ENCODE measurements at places on chromosomes 3 and 15.

DNA sequence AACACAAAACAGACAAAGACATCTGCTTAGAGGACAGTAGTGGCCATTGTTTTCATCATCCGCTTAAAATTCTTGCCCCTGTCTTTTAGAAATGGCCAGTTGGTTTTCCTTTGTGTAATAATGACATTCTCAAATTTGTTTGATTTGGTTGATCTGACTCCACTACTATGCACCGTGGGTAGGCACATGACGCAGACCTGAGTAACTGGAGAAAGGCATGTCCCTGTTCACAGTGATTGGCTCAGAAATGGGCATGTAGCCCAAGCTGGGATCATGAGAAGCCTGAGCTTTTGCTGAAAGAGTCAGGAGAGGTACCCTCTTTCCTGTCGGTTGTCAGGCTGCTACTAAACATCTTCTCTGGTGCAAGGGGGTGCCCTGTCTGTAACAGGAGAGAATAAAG, 36.6 kb upstream of the MAGI1 start:
- DNase-seq = no peak

GRCh38 chr3:6097556-6097955, 763.4 kb upstream of the GRM7 start:
- DNase-seq = no peak

DNA sequence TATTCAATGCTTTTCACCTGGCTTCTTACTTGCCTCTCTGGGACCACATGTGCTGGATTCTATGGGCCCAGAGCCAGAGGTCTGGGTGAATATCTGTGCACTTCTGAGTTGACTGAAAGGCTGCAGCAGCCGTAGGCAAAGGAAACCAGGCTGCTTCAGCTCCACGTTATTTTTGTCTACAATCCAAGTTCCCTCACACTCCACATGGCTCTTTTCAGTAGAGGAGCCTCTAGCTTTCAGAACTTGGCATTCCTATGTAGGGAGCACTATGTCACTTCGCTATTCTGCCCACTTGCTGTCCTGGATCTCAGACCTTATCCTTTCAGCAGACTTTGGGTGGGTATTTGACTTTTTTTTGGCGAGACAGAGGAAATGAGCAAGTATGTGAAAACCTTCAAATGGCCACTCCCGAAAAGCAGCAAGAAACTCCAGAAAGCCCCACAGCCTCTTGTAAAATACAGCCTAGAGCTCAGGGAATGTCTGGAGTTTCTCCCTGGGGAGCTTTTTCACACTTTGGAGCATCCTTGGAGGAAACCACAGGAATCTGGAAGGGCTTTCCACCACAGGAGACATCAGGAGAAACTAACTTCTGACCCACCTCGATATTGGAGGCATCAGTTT, 80.9 kb downstream of the DUT start:
- no peak for DNase-seq

DNA sequence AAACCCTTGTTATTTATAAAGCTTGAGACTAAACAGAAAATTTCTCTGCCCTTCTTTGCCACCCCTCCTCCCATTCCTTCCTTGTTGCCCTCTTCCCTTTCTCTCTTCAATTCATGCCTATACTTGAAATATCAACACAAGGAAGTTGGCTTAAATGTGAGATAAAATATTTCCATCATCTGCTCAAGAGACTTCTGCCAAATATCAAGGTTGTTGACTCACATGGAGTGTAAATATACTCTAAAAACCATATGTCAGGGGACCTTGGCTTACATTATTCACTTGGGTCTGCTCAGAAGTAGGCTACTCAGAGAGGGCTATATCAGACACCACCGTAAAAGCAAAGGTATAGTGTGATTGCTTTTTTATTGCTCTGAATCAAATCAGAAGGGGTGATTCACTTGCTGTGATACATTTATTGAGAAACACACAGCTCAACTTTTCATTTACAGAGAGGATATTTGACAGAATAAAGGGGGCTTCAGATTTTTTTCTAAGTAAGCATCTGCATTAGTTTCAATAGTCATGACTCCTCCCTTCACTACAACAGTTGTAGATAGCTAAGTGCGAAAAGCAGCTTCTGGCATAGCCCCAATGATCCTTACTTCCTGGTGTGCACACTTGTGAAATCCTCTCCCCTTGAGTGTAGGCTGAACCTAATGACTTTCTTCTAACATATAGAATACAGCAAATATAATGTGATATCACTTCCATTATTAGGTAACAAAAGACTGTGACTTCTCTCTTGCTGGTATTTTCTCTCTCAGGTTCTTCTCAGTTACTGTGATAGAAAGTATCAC, 386.2 kb downstream of the EFHB start:
- no peak for DNase-seq

DNA sequence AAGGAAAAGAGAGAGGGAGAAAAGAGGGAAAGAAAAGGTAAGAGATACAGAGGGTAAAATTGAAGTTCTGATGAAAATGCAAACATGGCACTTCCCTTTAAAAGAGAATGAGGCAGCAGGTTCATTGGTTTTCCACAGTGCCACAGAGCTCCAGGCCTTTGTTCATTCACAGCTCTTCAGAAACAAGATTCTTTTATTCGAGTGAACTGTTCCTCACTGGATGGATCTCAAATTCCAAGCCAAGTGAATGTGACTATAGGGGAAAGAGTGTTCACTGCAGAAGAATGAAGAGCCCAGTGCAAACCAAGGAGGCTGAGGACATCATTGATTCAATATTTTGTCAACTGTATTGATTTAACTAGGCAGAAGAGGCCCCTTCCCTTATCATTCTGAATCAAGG, 280.3 kb upstream of the PROK2 start:
- no peak for DNase-seq

DNA sequence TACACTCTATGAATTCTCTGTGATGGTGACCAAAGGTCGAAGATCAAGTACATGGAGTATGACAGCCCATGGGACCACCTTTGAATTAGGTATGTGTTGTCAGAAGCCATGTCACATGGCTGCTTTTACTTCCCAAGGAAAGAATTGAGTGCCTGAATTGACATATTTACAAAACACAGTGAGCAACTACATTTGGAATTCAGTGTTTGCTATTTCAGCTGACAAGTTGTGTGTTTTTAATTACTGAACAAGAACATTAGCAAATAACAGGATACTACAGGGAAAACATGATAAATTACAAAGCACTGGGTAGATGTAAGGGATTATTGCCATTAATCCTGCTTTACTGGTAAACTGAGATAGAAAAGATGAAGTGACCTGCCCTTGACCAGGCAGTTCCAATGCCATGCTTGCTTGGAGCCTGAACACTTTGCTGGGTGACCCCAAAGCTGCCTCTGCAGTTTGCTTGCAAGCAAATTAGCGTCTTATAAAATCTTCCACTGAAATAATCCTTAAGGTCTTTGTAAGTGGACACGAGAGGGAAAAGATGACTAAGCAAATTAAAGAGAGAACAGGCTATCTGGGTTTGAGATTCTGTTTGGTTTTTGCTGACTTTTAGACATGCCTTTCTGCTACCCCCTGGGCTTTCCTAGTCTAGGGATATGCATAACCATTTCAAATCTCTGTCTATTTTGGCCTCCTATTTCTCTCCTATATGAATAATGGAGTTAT, 98.2 kb downstream of the HCN4 start:
- no peak for DNase-seq

DNA sequence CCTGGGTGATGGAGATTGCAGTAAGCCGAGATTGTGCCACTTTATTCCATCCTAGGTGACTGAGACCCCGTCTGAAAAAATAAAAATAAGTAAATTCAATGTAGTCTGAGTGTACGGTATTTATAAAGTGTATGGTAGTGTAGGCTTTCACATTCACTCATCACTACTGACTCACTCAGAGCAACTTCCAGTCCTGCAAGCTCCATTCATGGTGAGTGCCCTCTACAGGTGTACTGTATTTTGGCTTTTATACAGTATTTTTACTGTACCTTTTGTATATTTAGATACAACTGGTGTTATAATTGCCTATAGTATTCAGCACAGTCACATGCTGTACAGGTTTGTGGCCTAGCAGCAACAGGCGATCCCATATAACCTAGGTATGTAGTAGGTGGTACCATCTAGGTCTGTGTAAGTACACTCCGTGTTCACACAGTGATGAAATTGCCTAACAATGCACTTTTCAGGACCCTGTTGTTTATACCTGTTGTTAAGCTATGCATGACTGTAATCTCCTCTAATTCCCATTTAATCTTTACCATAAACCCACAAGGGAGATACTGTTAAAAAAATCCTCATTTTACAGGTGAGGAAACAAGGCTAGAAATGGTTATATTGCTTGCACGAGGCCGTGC, 19.3 kb downstream of the CACNA1D start:
- DNase-seq = no peak

- DNase-seq = no peak
Measured at GRCh38 chr3:167972502-167972901, 123.2 kb downstream of the GOLIM4 start.

DNA sequence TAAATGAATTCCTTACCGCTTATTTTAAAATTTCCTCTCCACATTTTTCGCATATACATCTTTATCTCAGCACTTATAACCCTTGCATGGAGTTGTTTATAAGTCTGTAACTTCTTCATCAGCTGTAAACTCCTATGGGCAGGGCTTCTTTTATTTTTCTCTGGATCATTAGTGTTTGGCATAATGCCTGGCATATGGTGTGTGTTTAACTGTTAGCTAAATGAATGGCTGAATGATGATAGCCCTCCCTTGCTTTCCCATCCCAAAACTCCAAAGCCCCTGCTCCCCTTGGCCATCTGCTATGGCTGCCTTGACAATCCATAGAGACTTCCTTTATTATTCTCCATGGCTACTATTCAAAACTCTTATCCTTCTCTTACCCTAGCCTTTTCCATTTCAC, 48.1 kb upstream of the SEMA6D start:
- no peak for DNase-seq

DNA sequence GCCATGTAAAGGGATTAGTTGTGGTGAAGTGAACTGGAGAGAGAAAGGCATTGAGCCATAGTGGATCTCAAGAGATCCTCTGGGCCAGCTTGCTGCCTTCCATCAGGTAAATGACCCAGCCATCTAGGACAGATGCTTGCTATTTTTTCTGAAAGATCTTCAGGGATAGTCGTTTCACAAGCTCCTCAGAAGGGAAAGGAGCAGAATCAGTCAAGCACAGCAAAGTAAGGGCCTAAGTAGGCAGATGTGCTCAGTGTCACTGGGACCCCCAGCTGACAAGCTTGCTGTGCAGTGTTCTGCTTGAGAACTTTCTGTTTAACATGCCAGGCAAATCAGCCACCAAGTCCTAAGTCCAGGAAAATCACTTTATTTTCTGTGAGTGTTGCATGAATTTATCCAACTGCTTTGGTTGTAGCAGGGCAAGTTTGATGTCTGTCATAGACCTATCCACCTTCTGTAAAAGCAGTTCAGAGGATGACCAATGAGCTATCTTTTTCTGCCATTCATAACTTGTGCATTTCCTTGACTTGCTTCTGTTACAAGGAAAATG, 319.8 kb downstream of the IL5RA start:
- DNase-seq = no peak

DNA sequence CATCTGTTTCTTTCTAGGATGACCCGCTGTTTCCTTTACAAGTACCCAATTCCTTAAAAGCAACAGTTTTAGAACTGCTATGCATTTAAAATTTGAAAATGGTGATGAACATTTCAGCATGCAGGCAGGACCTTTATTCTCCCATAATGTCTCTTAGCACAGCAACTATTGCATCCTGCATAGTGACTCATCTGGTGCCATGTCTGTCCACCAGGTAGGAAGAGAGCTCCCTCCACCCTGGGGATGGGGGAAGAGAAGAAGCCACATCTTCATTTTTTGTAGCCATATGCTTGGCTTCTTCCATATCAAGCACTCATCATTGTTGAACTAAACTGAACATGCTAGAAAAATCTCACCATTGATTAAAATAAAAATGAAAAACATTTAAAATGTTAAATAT, 9.9 kb downstream of the GPR15 start:
- DNase-seq = no peak

DNA sequence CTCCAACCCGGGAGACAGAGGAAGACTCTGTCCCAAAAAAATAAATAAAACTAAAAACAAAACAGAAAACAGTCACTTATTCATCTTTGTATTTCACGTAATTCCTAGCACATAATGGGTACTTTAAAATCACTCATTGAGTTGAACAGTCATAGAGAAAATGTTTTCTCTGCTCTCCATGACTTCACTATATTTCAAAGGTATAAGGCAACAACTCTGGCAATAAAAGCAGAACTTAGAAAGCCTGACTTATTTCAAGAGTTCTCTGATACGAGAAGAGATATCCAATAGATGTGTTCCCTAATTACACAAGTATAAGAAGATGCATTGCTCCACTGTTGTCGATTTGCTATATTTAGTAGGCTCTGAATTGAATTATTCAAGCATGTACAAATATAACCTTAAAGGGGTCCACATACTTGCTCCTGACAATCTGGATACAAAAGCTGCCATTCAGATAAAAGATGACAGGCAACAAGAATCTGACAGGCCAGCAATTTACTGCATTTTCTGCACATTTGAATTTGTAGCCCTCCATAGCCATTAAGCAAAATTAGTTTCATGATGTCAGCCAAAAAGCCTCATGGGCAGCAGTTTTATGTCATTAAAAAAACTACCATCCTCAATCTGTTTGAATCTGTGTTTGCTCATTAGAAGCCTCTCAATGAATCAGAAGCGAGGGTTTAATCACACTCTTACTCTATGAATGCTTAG, 47.9 kb downstream of the PEAK1 start:
- DNase-seq = no peak

DNA sequence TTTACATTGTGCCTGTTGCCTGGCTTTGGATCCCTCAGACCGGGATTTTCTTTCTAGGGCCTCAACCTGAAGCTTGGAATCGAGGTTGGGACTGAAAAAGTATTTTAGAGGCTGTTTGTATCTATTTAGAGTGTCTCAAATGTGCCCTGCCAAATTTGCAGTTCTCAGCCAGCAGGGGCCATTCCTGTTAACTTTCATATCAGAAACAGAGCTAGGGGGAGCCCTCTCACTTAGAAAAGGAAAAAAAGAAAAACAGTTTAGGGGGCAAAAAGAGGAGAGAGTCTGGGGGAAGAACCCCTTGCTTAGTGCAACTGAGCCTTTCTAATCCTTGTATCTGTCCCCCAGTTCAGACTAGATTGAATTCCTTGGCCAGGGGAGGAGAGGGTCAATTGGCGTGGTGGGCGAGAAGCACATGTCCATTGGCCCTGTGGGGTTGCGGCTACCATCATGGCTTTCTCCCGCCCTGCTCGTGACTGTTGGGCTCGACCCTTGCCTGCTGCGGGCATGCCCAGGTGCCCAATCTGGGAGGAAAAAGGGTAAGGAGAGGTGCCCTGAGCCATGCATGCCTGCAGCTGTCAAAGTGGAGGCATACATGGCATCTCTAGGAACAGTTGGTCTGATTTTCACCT, 101.6 kb downstream of the CFAP44 start:
- no peak for DNase-seq

DNA sequence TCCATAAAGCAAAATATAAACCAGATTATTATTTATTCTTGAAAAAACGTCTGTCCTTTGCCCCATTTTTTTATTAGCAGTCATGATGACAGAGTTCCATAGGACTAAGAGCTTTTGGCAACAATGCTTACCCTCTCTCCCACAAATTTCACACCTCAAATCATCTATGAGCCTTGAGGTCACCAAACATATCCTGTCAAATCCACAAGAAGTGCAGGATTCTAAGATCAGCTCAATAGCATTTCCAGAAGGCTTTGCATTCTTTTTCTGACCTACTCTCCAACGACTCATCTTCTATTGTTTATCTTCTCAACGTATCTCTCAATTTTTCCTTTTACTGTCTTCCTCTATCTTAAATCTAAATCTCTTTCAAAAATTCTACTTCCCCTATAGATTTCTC, 619.1 kb upstream of the BCHE start:
- DNase-seq = no peak

All from glomerular endothelial cell (primary cell).